ENCODE measurements at places on chromosomes 1 and 21.

- DNase-seq = no peak
These were observed at the start of gene LCE1E for GRCh38 chr1:152786077-152786476. TSS of gene LCE1E (plus strand) at chr1:152786257. CDS start at chr1:152787300, 1,043 bp downstream.

DNA sequence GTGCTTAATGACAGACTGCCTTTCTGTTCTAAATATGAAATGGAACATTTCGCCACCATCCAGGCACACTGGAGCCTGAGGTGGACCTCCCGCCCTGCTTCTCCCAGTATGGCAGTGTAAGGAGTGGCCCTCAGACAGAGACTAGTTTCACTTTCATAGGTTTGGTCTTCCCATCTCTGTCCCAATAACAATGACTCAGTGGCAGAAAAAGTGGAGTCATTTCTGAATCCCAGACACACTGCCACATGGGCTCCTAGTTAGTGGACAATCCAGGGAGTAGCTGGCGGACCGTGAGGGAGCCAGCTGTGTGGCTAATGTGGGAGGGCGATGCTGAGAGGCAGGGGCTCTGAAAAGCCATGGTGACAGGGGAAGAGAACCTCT is 95.6 kb upstream of the TSPAN2 start:
- no peak for DNase-seq

DNA sequence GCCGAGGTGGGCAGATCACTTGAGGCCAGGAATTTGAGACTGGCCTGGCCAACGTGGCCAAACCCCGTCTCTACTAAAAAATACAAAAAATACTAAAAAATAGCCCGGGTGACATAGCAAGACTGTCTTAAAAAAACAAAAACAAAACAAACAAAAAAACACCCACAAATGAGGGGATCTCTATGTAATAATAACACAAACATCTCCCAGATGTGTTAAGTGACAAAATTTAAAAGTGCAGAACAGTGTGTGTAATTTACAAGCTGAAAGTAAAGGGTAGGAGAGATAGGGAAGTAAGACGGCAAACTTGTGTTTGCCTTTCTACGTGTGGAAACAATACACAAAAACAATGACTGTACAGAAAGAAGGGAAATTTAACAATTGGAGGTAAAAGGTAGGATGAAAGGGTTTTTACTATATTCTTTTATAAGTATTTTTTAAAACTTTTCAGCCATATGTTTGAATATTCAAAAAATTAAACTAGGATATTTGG is 36.3 kb downstream of the ARID4B start:
- DNase-seq = no peak

DNA sequence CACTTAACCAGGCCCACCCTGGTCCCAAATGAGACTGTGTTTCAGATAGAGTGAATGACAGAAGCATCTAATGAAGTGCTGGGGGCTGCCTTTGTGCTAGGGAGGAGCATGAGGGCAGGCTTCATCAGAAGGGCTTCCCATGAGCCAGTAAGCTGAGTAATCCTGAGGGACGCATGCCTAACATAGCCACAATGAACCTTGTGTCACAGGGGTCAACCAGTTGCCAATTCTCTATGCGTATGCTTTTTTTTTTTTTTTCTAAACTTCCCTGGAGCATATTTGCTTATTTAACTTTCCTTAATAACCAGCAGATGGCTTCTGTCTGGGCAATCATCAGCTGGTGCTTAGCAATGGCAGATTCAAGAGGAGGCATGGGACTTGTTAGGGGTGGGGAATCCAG is 25.5 kb upstream of the CYP2J2 start:
- DNase-seq = no peak

GRCh38 chr21:31409831-31410487 is 65.9 kb upstream of the TIAM1 start:
- DNase-seq = peak; percentile 55

Data from right forelimb (tissue), 1 donor.